T-helper 17 cell (primary cell): ENCODE measurements at places on chromosomes 2 and 18. TPM values are rescaled to one million over a fixed set of nuclear protein-coding genes. Genes with fewer than 3 reads are reported as not detected.

Gene CHRNG
- not detected for total RNA-seq

Gene DAPL1
- total RNA-seq: not detected

Gene BOLL
- total RNA-seq: not detected

Gene REV1
- 41.7 TPM for total RNA-seq

Gene SCYGR4
- total RNA-seq: not detected

Gene HOXD11
- total RNA-seq: not detected

Gene PAPOLG
- 18.1 TPM for total RNA-seq

Gene REEP1
- total RNA-seq: not detected

Gene KIAA2012
- not detected for total RNA-seq

Gene SERPINB4
- not detected for total RNA-seq

Gene LRRTM4
- not detected for total RNA-seq

Gene SF3B1
- 510 TPM for total RNA-seq

Gene CD8B2
- total RNA-seq: not detected

Gene PFN4
- not detected for total RNA-seq

Gene CABLES1
- total RNA-seq: not detected

Gene PSTPIP2
- total RNA-seq: 15.8 TPM

Gene MEP1B
- total RNA-seq: 0.29 TPM

Gene GREB1
- 0.15 TPM for total RNA-seq

Gene PLEKHH2
- 0.75 TPM for total RNA-seq

Gene SCN7A
- not detected for total RNA-seq

Gene TUBA3E
- total RNA-seq: not detected
